ENCODE measurements at places on chromosomes 2 and 18.
A peak's percentile ranks its signal among the peaks of the same experiment; 100 is the strongest.

GRCh38 chr2:103138123-103138901 is 376.5 kb downstream of the TMEM182 start:
- DNase-seq, result no peak

GRCh38 chr2:45912109-45912508 is 260.6 kb downstream of the PRKCE start:
- no peak for DNase-seq

GRCh38 chr2:27291865-27292264 is 9.6 kb downstream of the TRIM54 start:
- DNase-seq, result no peak

DNA sequence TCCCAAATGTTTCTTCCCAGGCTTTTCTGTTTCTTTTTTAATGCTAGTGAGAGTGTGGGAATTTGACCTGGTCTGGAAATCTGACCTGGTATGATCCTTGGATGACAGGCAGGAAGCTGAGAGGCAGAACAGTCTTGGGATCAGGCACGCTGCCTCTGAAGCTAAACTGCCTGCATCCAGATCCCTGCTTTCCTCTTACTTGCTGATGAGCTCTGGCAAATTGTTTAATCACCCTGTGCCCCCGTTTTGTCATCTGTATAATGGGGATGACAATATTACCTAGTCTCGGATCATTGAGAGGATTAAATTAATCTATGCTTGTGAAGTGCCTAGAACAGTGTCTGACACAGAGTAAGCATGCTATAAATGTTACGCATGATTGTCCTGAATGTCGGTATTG is 3.3 kb downstream of the KLHL23 start:
- no peak for DNase-seq

GRCh38 chr2:127081826-127082633 is 24.9 kb downstream of the BIN1 start:
- peak; percentile 60 for DNase-seq

GRCh38 chr2:210399440-210400041 is 77.0 kb downstream of the LANCL1 start:
- no peak for DNase-seq

DNA sequence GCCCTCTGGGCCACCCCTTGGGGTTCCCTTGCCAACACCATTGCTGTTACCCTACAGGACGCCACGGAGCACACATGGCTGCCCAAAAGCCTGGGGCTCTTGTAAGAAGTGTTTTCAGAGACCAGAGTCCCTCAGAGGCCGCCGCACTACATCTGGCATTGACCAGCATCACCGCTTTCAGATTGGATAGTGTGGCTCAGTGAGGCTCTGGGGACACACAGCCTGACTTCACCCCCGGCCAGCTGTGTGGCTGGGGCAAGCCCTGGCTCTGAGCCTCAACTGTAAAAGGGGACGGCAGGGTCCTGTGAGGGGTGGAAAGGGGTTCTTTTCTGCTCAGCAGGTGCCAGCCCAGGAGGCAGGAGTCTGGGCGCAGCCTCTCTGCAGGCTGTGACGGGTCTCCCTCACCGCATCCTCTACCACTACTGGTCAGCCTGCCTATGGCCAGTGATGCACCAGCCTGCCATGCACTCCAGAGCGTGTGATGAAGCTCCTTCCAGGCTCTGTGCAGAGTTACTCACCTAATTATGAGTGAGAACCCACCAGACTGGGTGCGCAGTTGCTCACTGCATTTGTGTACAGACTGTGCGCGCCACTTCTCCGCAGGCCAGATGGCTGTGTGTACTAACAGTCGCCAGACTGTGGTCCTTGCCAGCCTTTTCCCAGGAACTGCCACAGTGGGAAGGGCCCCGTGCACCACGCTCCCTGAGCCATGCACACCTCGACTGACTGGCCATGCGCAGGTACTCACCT is 10.7 kb upstream of the OTOF start:
- DNase-seq, result no peak

GRCh38 chr2:28318023-28318422 is 74.6 kb upstream of the FOSL2 start:
- no peak for DNase-seq

GRCh38 chr2:217727801-217728200 is 275.0 kb downstream of the TNS1 start:
- no peak for DNase-seq

- no peak for DNase-seq
These were observed 120.3 kb upstream of the TMEM18 start for GRCh38 chr2:797556-797955.

DNA sequence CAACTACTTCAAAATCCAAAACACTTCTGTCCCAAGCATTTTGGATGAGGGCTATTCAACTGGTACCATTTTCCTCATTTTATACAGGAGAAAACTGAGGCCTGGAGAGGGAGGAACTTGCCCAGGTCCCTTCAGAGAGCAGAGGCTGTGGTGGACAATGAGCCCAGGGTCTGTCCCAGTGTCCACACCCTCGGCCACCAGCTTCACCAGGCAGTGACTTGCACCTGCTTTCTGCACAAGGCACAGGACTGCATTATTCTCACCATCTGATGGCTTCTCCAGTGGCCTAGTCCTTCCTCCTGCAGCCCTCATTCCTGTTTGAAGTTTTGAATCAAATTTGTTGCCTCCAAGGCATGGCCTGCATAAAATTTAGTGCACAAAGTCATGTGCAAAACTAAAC is 53.3 kb downstream of the RNF144A start:
- DNase-seq, result no peak

- DNase-seq, result no peak
These were observed 10.7 kb upstream of the SULT1C4 start for GRCh38 chr2:108367014-108367413.

GRCh38 chr2:237452861-237453260 is 34.2 kb upstream of the MLPH start:
- no peak for DNase-seq

Data from stimulated activated CD4-positive, alpha-beta T cell treated with anti-CD3 and anti-CD28 coated beads, Interleukin-1b, Interleukin-23, amount 100 ng/mL, for 1 hour (primary cell).